ENCODE measurements at places on chromosomes 2 and 18. TPM values are rescaled to one million over a fixed set of nuclear protein-coding genes. Genes with fewer than 3 reads are reported as not detected.

GRCh38 chr2:143431316-143431715, 302.1 kb downstream of the ARHGAP15 start:
- DNase-seq = no peak

- DNase-seq = no peak
Measured at GRCh38 chr2:30770816-30771576, 36.2 kb downstream of the CAPN13 start.

DNA sequence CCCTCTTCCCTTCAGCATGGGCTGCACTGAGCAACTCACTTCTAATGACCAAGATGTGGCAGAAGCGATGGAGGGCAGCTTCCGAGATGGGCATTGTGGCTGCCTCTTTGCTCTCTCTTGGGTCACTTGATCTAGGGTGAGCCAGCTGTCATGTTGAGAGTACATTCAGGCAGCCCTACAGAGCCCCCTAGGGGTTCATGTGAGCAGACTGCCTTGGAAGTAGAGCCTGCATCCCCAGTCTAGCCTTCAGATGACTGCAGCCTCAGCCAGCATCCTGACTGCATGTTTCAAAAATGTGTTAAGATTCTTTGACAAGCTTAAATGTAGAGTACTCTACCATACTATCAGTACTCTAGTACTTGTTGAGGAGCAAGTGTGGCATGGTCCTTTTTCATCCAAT, 143.9 kb downstream of the NCK2 start:
- DNase-seq = no peak

DNA sequence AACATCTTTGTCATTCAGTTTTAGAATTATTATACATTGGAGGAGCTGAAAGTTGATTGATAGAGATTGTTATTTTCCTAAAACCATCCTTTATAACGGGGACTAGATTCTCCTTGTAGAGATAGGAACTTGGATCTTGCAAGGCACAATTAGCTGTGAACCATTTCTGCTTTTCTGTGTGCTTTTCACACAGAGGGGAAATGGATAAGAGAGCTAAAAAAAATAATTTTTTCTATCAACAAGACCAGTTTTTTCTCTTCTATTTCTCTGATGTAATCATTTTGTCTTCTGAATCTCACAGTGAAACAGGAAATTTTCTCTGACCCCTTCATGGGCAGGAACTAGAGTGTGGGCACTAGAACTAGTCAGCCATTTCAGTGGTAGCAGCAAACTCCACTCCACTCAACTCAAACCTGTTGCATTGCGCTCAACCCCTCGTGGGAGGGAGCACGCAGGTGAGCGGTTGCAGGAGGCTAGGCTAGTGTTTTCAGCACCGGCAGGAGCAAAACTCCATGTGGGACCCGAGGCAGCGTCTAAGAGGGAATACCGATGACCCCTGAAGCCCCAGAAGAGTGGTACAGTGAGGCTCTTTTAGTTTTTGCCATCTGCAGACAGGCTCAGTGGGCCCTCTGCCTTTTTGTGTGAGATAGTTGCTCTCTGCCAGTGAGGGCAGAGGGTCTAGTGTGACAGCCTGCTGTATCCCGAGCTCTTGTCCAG, 24.0 kb upstream of the SLC39A10 start:
- no peak for DNase-seq

- DNase-seq = no peak
Measured at GRCh38 chr2:168244318-168244717, 3.1 kb downstream of the STK39 start.

DNA sequence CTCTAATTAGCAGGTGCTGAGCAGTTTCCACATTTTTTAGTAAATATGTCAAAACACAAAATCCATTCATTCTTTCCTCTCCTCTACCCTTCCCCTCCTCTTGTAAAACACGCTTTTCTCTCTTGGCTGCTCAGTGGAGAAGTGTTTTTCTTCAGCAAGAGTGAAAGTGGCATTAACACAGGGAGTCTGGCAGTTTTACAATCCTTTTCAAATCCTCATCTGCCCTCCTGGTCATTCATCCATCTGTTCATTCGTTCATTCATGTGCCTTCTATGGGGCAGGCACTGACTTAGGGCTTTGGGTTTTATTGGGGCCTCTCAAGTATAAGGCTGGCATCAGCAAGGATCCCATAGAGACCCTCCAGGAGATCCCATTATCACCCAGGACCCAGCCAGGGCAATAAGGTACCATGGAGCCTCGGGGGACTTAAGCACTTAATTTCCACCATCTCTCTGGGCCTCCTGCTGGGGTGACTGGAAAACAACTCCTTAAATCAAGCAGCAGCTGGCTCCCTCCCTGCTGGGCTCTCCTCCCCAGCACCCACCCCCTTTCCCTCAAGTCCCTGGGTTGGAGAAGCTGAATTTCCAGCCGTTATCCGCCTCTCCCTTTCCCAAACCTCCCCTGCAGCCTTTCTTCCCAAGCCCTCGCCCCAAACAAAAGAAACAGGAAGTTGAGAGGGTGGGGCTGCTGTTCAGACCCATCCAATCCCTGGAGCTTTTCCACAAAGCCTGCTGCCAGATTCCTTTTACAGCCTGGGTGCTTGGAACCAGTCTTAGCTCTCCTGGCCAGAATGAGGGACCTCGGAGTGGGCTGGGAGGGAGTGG, 32.6 kb downstream of the MARCHF4 start:
- DNase-seq = peak; percentile 59

GRCh38 chr2:236176417-236176816, 8.2 kb upstream of the GBX2 start:
- DNase-seq = no peak

- no peak for DNase-seq
Measured at GRCh38 chr2:57886161-57886786, 160.3 kb upstream of the VRK2 start.

DNA sequence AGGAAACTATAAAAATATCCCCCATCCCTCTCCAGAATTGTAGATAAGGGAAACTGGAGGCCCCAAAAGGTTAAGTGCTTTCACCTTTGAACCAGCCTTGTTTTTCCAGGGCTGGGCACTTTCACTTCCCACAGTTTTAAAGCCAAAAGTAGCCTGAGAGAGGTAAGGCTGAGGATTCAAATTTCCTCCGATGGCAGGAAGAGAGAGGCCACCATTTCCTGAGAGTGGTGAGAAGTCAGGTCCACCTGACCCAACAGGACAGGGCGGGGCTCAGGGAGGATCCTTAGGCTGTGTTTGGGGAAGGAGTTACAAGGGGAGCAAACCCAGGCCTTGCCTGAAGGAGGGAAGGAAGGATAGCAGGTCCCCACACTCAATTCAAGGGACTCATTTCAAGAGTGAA, 4.7 kb upstream of the TEX261 start:
- DNase-seq = no peak

DNA sequence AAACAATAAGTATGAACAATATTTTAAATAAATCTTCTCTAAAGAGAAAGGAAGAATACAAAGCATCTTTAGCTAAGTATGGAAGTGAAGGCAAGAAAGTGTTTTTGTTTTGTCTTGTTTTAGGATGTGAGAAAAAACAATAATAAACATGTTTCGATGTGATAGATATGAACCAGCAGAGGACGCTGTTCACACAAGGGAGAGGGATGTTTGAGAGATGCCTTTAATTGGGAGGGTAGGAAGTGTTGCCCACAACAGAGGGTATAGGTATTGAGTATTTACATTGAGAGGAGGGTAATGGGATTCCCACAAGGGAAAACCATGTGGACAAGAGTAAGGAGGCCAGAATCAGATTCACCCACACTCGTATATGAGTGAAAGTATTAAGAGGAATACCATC, 55.1 kb downstream of the CDH19 start:
- DNase-seq = no peak

- DNase-seq = peak; percentile 77
Measured at GRCh38 chr2:32865399-32866068, 81.2 kb upstream of the LTBP1 start.

GRCh38 chr18:79737426-79737825, 57.8 kb downstream of the CTDP1 start:
- DNase-seq = no peak

DNA sequence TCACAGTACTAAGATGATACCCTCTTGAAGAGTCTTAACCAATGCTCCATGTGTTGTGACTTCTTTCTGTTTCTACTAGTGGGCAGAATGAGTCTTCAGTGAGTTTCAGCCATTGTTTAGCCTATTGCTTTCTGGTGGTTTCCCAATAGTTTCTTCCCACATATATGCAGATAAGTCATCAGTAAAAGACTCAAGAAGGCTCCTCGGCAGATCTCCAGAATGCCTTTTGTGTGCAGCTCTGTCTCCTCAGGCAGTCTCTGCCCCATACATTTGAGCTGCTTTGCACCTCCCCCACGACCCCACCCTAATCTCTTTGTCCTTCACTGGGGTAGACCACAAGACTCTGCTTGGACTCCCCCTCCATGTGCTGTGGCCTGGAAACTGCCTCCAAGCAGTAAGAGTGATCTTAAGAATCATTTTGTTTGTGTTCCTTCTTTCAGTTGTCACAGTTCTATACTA, 71.6 kb upstream of the CHRNA1 start:
- peak; percentile 86 for DNase-seq

- DNase-seq = no peak
Measured at GRCh38 chr2:238424313-238424700, 2.4 kb upstream of the ASB1 start.

- DNase-seq = no peak
Measured at GRCh38 chr2:223949241-223949840, 4.2 kb upstream of the WDFY1 start.

- no peak for DNase-seq
Measured at GRCh38 chr2:192369969-192370368, 175.2 kb upstream of the TMEFF2 start.

GRCh38 chr18:50492097-50492496, 67.8 kb upstream of the MAPK4 start:
- no peak for DNase-seq

DNA sequence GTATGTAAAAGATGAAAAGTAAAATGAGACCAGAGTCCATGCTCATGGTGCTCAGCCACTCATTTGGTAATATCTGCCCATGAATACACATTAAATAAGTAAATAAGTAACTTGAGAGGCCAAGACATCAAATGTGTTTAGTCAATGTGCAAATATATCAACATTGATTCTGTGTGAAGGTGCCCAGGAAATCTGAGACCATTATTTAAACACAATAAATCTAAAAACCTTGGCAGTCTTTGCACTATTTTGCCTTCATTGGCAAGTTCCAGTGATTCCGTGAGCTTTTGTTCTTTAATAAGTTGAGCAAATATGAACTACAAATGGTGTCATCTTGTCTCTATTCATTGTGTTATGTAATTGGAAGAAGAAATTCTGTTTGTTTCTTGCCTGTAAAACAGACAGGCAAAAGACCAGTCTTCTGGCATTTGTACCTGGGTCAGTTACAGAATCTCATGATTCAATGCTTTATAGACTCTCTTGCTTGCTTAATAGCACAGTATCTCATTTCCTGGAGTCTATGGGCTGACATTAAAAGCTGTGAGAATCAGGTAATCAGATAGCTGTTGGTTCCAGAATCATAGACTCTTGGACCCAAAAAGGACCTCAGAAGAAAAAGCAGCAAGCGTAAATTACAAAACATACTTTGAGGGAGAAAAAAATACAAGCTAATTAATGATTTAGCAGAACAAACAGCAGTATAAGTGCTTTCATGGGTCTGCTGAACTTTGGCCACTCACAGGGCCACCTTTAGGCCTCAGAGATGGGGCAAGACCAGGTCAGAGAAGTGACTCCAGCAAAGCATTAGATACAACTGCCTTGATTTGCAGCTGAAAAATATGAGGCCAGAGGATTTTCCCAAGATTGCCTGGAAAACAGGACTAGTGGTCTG, 20.0 kb upstream of the SERPINB3 start:
- DNase-seq = no peak

- DNase-seq = no peak
Measured at GRCh38 chr2:174120346-174120745, 128.0 kb downstream of the OLA1 start.

DNA sequence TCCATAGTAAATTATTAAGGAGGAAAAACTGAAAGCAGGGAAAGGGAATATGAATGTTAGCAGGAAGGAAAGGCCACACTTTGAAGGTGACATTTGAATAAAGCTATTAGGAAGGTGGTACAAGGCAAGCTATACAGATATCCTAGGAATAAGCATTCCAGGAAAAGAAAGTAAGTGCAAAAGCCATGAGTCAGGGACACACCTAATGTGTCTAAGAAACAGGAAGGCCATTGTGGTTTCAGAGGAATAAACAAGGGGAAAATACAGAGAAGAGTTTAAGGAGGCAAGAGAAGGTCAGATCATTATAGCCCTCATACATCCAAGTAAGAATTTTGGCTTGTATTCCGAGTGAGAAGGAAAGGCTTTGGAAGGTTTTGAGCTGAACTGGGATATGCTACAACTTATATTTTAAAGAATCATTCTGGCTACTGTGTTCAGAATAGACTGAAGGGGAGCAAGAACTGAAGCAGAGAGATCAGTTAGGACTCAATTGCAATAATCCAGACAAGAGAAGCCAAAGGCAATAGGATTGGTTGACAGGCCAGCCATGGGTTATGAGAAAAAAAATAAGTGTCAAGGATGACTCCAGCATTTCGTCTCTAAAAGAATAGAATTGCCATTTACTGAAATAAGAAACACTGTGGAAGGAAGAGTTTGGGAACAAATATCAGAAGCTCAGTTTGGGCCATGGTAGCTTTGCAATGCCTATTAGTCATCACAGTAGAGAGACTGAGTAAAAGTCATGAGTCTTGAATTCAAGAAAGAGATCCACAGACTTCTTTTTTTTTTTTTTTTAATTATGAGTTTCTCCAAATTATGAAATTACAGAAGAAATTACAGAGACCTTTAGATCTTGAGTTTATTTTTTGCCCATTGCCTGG, 11.3 kb downstream of the RAD51AP2 start:
- DNase-seq = no peak

GRCh38 chr2:41972179-41972578, 75.6 kb upstream of the PKDCC start:
- DNase-seq = no peak

Gene MRO
- 0.06 TPM for polyA plus RNA-seq

Gene IL1RL1
- 0.30 TPM for polyA plus RNA-seq

Gene NHEJ1
- polyA plus RNA-seq = 21.9 TPM

Gene SERPINB3
- polyA plus RNA-seq = not detected

Gene PDE1A
- 4.3 TPM for polyA plus RNA-seq

Gene CAVIN2
- polyA plus RNA-seq = 22.0 TPM

Gene C2orf15
- polyA plus RNA-seq = 0.14 TPM

Gene SP140
- polyA plus RNA-seq = 1.5 TPM

Gene TGIF1
- 60.6 TPM for polyA plus RNA-seq

Gene DHRS9
- not detected for polyA plus RNA-seq

Gene RBMS1
- polyA plus RNA-seq = 89.4 TPM

Gene PIEZO2
- polyA plus RNA-seq = 2.7 TPM

Gene RAB6C
- polyA plus RNA-seq = not detected

Gene NFATC1
- polyA plus RNA-seq = 0.73 TPM

Gene DNAH6
- 0.02 TPM for polyA plus RNA-seq

Measured in AG04450 (cell line).